ENCODE measurements at places on chromosomes 1 and 21.

GRCh38 chr1:232014941-232015340 is 388.4 kb downstream of the DISC1 start:
- DNase-seq, result no peak

- no peak for DNase-seq
Measured at GRCh38 chr1:44681905-44682882, 7.7 kb downstream of the ARMH1 start.

GRCh38 chr1:228109962-228110488 is 926 bp upstream of the MRPL55 start:
- no peak for DNase-seq

DNA sequence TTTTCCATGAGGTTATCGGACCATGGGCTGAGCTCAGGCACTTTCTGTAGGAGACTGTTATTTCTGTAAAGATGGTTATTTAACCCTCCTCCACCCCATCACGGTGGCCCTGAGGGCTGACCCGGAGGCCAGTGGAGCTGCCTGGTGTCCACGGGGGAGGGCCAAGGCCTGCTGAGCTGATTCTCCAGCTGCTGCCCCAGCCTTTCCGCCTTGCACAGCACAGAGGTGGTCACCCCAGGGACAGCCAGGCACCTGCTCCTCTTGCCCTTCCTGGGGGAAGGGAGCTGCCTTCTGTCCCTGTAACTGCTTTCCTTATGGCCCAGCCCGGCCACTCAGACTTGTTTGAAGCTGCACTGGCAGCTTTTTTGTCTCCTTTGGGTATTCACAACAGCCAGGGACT is 2.6 kb upstream of the CCDC28B start:
- DNase-seq, result no peak

DNA sequence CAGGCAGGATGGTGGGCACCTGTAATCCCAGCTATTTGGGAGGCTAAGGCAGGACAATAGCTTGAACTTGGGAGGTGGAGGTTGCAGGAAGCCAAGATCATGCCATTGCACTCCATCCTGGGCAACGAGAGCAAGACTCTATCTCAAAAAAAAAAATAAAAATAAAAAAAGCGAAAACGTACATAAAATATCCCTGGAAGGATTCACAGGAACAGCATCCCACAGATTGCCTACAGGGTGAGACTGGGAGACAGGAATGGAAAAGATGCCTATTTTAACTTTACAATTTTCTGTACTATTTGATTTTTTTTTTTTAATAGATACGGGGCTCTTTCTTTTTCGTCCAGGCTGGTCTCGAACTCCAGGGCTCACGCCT is 604 bp upstream of the NBPF3 start:
- no peak for DNase-seq

DNA sequence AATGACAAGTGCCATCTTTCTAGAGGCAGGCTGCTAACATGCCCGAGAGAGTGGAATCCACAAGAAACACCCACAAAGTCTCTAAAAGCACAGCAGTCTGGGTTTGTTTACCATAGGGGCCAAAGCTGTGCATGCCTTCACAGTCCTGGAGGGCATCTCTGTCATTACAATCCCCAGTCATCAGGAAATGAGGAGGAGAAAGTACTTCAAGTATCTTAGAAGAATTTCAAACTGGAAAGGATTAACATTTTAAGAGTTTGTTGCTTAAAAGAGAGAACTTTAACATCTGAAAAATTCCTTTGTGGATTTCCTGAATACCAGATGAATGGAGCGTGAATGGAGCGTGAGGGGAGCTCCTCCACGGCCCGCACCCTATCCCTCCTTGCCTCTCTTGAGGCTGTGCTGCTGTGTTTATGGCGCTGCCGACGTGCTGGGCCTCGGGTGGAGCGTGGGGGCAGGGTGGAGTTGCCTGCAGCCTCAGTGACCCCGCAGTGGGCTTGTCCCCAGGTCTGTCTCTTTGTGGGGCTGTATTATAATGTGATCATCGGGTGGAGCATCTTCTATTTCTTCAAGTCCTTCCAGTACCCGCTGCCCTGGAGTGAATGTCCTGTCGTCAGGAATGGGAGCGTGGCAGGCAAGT is 23.3 kb downstream of the SLC6A17 start:
- DNase-seq, result no peak

DNA sequence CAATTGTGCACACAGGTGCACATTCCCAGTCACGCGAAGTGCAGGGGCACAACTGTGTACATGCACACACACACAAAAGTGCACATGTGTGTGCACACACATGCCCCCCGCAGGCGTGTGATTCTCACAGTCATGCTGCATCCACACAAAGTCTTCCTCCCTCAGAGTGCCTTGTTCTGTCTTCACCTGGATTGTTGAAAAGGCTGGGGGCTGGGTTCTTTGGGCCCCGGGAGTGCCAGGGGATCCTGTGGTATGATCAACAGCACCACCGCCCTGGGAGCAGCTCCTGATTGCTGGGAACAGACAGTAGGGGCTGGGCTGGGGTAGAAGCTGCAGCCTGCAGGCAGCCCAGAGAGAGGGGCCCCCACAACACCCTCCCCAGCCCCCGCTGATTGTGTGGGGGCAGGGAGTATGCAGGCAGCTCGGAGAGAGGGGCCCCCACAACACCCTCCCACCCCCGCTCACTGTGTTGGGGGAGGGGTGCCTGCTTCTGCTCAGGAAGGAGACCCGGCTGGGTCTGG is 3.4 kb downstream of the COL18A1 start:
- no peak for DNase-seq

DNA sequence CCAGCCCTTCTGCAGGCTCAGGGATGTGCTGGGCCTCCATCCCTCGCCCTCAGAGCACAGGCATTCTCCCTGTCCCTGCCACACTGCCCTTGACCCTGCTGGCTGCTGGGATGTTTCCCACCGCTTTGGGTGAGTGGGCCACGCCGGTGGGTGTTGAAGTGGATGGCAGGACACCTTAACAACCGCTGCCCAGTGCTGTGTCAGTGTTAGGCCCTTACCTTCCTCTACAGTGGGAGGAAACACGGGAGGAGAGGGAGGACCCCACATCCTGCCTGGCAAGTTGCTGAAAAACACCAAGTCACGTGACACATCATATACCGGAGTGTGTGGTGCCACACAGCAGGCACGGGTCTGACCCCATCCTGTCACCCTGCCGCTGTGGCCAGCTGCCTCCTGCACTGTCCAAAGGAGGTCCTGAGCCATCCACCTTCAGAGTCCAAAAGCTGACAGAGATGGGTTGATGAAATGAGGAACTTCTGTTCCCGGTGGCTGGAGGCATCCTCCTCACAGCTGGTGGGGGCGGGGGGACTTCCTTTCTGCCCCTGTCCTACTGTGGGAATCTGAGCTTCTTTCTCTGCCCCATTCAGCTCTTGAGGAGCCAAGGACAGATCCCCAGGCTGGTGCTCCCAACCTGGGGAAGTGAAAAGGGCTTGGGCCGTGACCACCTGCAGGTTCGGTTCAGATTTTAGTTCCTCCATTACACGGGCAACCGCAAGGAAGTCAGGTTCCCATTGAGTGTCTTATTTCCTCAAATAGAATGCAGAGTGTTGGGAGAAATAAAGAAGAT is 3.2 kb upstream of the THEMIS2 start:
- no peak for DNase-seq

DNA sequence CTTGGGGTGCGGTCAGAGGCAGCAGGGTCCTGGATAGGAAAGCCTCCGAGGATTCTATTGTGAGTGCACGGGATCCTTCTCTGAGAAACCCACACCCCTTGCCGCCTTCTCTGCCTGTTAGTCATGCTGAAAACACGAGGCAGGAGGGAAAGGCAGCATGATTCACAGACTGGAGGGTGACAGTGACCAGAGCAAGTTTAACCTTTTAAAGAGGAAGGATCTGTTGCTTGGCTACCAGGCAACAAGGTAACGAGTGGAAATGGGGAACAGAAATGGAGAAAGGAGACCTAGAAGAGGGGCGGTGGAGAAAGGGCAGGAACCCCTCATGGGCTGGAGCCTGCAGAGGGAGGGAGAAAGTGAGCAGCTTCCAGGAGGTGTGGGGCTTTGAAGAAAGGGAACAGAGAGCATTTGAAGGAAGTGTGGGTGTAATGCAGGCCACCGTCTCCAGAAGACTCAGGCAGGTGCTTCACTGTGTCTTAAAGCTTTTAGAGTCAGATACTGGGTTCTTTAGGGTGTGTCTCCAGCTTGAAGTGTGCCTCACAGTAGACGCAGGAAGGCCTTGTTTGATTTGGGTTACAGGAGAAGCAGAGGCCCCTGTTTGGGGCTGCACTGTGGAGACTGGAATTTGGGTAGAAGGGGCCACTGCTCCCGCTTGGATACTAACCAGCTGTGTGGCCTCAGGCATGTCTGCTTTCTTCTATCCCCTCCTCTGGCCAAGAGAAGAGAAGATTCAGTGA is 19.1 kb downstream of the OPTC start:
- DNase-seq, result peak; percentile 95

DNA sequence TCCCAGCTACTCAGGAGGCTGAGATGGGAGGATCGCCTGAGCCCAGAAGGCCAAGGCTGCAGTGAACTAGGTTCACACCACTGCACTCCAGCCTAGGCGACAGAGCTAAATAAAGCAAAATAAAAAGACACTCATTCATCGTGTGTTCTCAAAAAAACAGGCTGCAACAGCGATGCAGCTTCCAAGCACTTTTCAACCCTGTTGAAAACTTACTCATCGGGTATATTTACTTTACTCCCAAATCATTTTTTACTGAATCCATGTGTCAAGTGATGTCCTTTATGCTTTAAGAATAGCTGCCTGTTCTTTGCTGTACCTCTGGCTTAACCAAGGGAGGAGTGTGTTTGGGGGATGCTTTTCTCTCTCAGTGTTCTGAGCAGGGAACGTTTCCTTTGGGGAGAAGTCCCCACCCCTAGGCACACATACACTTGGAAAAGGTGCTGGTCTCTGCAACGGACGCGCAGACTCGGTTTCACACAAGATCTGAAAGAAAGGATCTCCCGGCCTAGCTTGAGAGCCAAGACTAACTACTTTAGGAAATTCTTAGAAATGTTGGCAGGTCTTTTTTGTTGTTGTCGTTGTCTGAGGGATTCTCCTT is 1.4 kb downstream of the MAP1LC3C start:
- no peak for DNase-seq

GRCh38 chr1:109980324-109981003 is 4.1 kb upstream of the AHCYL1 start:
- no peak for DNase-seq

GRCh38 chr1:33305016-33305415 is 15.9 kb downstream of the A3GALT2 start:
- DNase-seq, result no peak

DNA sequence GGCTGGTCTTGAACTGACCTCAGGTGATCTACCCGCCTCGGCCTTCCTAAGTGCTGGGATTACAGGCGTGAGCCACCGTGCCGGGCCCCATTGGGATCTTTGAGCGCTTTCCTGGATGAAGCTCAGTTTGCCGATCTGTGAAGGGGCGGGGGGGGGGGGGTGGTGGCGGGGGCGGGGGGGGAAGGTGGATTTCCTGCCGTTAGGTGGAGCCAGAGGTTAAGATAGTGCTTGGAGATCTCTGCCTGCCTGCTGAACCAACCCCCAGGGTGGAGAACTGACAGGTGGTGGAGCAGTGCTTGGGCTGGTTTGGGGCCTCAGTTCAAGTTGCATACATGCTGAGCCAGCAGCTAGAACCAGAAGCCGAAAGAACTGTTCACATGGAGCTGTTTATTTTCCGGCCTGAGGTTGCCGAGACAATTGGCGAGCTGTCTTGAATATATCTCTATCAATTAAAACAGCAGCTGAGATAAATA is 1.7 kb downstream of the TMCC2 start:
- no peak for DNase-seq

DNA sequence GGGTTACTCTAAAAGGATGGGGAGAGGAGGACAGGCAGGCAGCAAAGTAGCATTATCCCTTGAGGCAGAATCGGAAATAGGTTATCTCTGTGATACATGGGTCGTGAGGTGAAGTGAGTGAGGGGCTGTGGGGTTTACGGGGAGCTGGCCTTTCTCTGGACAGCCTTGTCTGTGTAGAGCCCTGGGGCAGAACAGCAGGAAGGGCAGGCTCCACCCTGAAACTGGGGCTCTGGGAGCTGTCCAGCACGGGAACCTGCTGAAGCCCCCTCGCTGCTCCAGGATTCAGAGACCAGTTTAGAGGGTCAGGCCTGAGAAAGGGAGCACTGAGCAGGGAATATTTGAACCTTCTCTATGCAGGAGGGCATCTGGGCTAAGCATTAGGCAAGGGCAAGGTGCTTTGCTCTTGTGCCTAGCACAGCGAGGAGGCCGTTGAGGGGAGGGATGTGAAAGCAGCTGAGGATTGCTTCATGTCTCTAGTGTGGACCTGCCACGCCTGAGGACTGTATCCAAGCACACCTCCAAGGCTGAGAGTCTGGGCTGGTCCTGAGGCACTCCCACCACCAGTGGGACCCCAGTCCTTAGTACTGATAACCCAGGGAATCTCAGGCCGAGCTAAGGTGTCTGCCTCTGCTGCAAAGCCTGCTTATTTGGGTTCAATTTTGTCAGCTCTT is 55.8 kb downstream of the NAV1 start:
- DNase-seq, result no peak

GRCh38 chr1:16183179-16183578 is 27.3 kb upstream of the EPHA2 start:
- no peak for DNase-seq

DNA sequence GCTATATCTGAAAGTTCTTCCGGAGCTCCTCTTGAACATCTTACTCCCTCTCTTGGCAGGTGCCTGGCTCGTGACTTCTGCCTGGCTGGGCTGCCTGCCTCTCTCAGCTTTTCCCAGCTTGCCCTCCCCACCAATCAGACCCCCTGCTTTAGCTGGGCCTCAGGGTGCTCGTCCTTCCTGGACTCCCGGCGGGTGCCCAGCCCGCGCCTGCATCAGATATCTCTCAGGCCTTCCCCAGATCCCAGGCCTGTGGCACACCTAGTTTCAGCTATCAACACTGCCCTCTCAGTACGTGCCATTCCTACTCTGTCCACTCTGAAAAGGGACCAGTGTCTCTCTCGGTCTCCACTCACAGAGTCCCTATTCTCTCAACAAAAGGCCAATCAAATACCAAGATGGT is 96.5 kb upstream of the CLDN14 start:
- no peak for DNase-seq

- no peak for DNase-seq
Measured at GRCh38 chr1:222225316-222225691, 322.6 kb downstream of the HHIPL2 start.

All from kidney epithelial cell (primary cell).